ENCODE measurements at places on chromosomes 13 and 19. TPM values are rescaled to one million over a fixed set of nuclear protein-coding genes. Genes with fewer than 3 reads are reported as not detected.

The EML2 gene
- total RNA-seq = 113 TPM

The CKM gene
- not detected for total RNA-seq

The SLC27A1 gene
- total RNA-seq = 3.6 TPM

The RGL3 gene
- not detected for total RNA-seq

The ZNF90 gene
- total RNA-seq = 21.4 TPM

The CYP4F2 gene
- total RNA-seq = 0.18 TPM

The SIGLEC10 gene
- total RNA-seq = 0.32 TPM

The CEBPA gene
- 0.45 TPM for total RNA-seq

The LRRC4B gene
- not detected for total RNA-seq

The SIGLEC8 gene
- not detected for total RNA-seq

The GRK1 gene
- 0.07 TPM for total RNA-seq

The RAB3A gene
- 8.9 TPM for total RNA-seq

The FREM2 gene
- not detected for total RNA-seq

The C19orf25 gene
- total RNA-seq = 21.3 TPM

The CEACAM20 gene
- total RNA-seq = not detected

The IL4I1 gene
- 16.2 TPM for total RNA-seq

The MAG gene
- total RNA-seq = 0.31 TPM

The LYL1 gene
- total RNA-seq = 3.9 TPM

The KLK5 gene
- not detected for total RNA-seq

The CEACAM16 gene
- not detected for total RNA-seq

The SMIM7 gene
- total RNA-seq = 55.0 TPM

The DOCK6 gene
- 4.5 TPM for total RNA-seq

The URAD gene
- not detected for total RNA-seq

The C3 gene
- total RNA-seq = 0.34 TPM

The FPR3 gene
- total RNA-seq = not detected

The FGF14 gene
- total RNA-seq = not detected

The TEX26 gene
- not detected for total RNA-seq

The ZNF808 gene
- total RNA-seq = 32.4 TPM

The ZNF730 gene
- total RNA-seq = 2.6 TPM

The TMEM38A gene
- total RNA-seq = 1.2 TPM

The CGB1 gene
- total RNA-seq = not detected

The ZNF285 gene
- 1.7 TPM for total RNA-seq

The ELSPBP1 gene
- total RNA-seq = not detected

The KLK14 gene
- total RNA-seq = 0.32 TPM

The TPTE2 gene
- total RNA-seq = 0.22 TPM

The ZFP14 gene
- total RNA-seq = 1.9 TPM

The VSTM2B gene
- total RNA-seq = not detected

The PCDH17 gene
- total RNA-seq = not detected

The RFX1 gene
- 13.3 TPM for total RNA-seq

The ERICH4 gene
- total RNA-seq = not detected

The LENG1 gene
- total RNA-seq = 4.0 TPM

The YIF1B gene
- 79.0 TPM for total RNA-seq

The CEACAM4 gene
- not detected for total RNA-seq

The TMEM190 gene
- not detected for total RNA-seq

The ZNF530 gene
- 6.8 TPM for total RNA-seq

The KANK2 gene
- total RNA-seq = 2.0 TPM

The TTYH1 gene
- not detected for total RNA-seq

The VAV1 gene
- total RNA-seq = 61.7 TPM

The JUND gene
- 527 TPM for total RNA-seq

The PSG2 gene
- total RNA-seq = not detected

The ZNF414 gene
- 24.0 TPM for total RNA-seq

The SLITRK6 gene
- not detected for total RNA-seq

The RUBCNL gene
- total RNA-seq = 0.74 TPM
